ENCODE measurements at places on chromosomes 1 and 21.

DNA sequence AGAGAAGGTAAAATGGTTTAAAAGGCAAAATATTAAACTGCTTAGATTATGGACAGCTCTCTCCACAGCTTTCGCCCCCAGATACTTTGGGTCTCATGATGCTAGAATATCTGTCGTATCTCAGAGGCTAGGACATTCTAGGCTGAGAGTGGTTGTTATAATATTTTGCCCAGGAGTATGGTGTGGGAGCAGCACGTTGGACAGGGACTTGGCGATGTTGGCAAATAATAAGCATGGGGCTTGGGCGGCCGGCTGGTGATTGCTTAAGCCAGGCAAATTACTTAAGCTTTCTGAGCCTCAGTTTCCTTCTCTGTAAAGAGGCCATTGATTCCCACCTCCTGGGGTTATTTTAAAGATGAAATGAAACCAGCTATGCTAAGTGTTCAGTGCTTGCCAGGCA is 133.2 kb downstream of the ROR1 start:
- no peak for DNase-seq

DNA sequence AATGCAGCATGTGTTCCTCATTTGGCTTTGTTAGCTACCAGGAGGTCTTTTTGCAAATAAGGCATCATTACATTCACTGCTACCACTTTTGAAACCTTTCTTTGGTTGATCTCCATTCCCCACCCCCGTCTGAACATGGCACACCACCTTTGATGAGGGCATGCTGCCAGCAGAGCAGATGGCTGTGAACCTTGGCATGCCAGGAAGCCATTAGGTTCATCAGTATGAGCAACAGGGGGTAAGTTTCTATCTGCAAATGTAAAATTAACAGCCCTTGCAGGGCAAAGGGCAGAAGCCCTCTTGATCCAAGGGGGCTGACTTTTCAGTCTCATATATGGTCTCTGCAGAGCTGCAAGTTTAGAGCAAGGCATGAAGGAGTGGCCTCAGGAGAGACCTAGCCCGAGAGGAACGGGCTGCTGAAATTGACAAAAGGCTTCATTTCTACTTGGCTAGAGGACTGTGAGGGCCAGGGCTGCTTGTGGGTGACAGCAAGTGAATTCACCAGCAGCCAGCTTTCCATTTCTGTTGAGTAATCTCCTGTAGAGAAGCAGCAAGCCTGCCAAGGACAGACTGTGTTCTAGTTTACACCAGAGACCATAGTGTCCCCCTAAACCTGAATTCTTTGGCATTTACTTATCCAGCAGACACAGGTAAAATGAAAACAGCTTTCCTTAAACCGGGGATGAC is 127.9 kb downstream of the ZNF326 start:
- no peak for DNase-seq

- no peak for DNase-seq
Measured at GRCh38 chr1:61114178-61114870, 32.0 kb downstream of the NFIA start.

GRCh38 chr1:101388904-101389546 is 152.2 kb downstream of the S1PR1 start:
- peak; percentile 11 for DNase-seq

GRCh38 chr1:5691795-5692509 is 300.3 kb downstream of the NPHP4 start:
- DNase-seq = no peak

DNA sequence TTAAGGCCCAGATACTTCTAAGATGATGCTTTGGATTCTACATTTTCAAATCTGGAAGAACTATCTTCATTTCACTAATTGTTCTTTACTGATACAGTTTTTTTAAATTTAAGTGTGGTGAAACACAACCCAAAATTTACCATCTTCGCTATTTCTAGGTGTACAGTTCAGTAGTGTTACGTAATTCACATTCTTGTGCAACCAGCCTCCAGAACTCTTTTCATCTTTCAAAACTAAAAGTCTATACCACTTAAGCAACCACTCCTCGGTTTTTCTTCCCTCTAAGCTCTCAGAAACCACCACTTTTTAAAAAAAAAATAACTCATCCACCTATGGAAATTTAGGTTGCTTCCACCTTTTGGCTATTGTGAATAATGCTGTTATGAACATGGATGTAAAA is 220.7 kb downstream of the PDE4B start:
- DNase-seq = no peak

DNA sequence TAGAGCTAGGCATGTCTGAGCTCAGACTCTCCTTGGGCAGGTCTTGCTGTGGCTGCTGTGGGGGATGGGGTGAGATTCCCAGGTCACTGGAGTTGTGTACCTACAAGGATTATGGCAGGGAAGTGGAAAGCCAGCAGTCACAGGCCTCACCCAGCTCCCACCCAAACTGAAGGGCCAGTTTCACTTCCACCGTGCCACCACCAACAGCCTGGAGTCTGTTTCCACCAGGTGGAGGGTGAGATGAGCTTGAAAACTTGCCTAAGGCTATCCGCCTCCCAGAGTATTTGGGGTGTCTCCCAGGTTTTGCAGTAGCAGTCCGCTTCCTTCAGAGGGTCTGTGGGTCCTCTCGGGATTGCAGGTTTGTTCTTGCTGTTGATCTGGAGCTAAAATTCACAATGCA is 327.7 kb downstream of the PTPRC start:
- DNase-seq = no peak

DNA sequence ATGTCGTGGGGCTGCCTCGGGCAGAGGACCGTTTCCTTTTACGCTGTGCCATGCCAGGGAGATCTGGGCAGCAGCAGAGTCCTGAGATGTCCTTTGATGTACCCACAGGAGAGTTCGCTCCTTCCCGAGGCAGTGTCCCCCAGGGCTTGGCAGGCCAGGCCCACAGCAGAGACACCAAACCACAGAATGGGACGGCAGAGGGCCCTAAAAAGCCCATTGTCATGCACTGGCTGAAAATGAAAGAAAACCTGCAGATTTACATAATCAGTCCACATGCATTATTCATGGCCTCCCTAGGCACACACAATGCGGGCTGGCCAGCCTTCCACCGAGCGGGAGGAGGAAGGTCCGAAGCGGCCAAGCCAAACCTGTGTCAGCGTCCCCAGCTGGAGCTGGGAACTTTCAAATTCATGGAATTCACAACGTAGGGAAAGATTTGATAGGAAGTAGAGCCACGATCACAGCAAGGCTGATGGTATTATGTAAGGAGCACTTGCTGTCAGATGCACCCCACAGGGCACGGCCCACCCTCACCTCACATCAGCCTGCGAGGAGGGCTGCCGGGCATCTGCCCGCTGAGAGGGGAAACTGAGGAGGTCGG is 25.3 kb upstream of the EFHD2 start:
- no peak for DNase-seq

DNA sequence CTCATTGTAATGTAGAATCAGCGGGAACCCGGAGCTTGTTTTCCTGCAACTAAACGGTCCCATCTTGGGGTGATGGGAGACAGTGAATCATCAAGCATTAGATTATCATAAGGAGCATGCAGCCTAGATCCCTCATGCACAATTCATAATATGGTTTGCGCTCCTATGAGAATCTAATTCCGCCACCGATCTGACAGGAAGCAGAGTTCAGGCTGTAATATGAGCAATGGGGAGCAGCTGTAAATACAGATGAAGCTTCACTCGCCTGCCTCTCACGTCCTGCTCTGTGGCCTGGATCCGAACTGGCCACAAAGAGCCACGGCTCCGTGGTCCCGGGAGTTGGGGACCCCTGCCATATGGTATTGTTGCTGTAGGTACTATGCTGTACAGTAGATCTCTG is 1.6 kb downstream of the IFI44 start:
- DNase-seq = peak; percentile 7

GRCh38 chr1:29052100-29052499 is 71.6 kb downstream of the TMEM200B start:
- no peak for DNase-seq

DNA sequence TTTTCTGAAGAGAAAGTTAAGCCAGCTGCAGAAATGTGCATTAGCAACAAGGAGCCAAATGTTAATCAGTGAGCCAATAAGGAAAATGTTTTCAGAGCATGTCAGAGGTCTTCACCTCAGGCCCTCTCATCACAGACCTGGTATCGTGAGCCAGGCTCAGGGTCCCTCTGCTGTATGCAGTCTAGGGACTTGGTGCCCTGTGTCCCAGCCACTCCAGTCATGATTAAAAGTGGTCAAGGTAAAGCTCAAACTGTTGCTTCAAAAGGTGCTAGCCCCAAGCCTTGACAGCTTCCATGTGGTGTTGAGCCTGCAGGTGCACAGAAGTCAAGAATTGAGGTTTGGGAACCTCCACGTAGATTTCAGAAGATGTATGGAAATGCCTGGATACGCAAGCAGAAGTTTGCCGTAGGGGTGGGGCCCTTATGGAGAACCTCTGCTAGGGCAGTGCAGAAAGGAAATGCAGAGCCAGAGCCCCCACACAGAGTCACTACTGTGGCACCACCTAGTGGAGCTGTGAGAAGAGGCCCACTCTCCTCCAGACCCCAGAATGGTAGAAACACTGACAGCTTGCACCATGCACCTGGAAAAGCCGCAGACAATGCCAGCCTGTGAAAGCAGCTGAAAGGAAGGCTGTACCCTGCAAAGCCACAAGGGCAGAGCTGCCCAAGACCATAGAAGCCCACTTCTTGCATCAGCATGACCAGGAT is 1128.7 kb downstream of the AMY1C start:
- DNase-seq = no peak

GRCh38 chr1:181910905-181911304 is 150.6 kb downstream of the ZNF648 start:
- DNase-seq = no peak

- DNase-seq = no peak
Measured at GRCh38 chr1:72075425-72075824, 206.9 kb downstream of the NEGR1 start.

DNA sequence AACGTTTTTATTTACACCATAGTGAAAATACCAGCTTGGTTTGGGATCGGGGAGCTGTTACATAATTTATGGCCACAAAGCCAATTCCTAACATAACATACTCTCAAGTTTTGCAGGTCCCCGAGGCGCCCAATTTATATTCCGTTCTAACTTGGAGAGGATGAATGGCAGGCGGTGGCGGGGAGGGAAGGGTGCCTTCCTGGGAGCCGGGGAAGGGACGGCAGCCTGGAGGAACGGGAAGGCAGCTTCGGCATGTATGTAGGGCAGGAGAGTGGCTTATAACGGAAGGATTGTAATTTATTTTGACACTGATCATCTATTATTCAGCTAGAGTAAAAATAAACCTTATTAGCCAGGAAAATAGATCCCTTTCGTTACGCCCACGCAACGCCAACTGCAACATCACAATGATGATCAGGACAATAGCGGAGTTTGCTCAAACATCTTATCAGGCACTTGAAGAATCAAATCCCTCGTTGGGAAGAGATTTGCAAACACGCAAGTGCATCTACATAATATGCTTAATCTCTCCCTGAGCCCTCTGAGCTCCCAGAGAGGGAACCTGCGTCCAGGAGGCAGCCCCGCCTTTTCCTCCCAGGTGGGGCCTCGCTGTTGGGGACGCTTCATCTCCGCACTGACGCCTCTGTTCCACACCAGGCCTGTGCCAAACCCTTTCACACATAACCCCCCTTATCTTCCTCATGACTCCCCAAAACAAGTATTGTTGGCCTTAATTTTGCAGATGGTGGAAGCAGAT is 93.7 kb upstream of the C1orf174 start:
- no peak for DNase-seq

DNA sequence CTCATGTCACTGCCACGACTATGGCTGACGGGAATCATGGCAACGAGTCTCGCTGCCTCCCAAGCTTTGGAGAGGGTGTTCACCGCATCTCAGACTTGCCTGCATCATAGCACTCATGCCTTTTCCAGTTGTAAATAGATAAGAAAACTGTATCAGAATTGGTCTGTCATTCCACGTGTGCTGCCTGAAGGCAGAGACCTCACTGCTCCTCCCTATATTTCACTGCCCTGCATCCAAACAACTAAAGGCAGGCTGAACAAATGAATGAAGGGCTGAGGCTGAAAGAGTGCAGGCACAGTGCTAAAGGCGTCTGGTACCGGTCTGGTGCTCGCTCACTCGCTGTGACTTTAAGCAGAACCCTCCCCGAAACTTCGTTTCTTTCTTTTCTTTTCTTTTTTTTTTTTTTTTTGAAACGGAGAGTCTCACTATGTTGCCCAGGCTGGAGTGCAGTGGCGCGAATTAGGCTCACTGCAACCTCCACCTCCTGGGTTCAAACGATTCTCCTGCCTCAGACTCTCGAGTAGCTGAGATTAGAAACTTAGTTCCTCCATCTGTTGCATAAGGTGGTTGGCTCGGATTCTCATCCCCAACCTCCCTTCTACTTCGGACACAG is 542 bp downstream of the EIF2B3 start:
- no peak for DNase-seq

DNA sequence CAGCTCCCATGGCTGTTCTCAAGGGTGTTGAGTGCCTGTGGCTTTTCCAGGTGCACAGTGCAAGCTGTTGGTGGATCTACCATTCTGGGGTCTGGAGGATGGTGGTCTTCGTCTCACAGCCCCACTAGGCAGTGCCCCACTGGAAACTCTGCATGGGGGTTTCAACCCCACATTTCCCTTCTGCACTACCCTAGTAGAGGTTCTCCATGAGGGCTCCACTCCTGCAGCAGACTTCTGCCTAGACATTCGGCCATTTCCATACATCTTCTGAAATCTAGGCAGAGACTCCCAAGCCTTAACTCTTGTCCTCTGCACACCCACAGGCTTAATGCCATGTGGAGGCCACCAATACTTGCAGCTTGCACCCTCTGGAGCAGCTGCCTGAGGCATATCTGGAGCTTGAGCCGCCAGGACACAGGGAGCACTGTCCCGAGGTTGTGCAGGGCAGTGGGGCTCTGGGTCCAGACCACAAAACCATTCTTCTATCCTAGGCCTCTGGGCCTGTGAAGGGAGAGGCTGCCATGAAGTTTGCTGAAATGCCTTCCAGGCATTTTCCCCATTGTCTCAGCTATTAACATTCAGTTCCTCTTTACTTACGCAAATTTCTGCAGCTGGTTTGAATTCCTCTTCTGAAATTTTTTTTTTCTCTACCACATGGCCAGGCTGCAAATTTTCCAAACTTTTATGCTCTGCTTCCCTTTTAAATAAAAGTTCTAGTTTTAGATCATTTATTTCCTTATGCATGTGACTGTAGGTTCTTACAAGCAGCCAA is 8.8 kb upstream of the CAPN8 start:
- DNase-seq = no peak

DNA sequence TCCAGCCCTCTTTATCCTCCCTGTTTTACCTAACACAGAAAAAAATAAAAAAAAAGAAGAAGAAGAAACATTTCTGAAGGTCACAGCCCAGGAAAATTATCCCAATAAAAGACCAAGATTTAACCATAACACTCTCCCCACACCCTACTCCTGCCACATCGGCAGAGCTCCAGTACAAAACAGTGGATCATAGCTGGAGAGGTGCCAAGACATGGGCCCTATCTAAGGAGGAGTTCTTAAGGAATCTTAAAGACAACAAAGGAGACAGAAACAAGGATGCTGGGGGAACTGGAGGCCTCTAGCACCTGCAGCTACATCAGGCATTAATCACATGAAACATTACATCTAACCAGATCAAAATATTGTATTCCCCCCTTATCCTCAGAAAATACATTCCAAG is 432.8 kb downstream of the MATN1 start:
- DNase-seq = no peak

GRCh38 chr1:212941452-212941851 is 8.9 kb upstream of the VASH2 start:
- no peak for DNase-seq

- no peak for DNase-seq
Measured at GRCh38 chr1:53792806-53793205, 45.3 kb downstream of the NDC1 start.

- no peak for DNase-seq
Measured at GRCh38 chr1:246106342-246106763, 400.7 kb downstream of the SMYD3 start.

- DNase-seq = no peak
Measured at GRCh38 chr1:150968491-150968890, 6.1 kb downstream of the CERS2 start.
